Vagina (tissue), 2 donors: ENCODE measurements at places on chromosomes 16 and 17. TPM values are rescaled to one million over a fixed set of nuclear protein-coding genes. Genes with fewer than 3 reads are reported as not detected.

Gene RPRML
- 2.0 TPM for total RNA-seq

DNA sequence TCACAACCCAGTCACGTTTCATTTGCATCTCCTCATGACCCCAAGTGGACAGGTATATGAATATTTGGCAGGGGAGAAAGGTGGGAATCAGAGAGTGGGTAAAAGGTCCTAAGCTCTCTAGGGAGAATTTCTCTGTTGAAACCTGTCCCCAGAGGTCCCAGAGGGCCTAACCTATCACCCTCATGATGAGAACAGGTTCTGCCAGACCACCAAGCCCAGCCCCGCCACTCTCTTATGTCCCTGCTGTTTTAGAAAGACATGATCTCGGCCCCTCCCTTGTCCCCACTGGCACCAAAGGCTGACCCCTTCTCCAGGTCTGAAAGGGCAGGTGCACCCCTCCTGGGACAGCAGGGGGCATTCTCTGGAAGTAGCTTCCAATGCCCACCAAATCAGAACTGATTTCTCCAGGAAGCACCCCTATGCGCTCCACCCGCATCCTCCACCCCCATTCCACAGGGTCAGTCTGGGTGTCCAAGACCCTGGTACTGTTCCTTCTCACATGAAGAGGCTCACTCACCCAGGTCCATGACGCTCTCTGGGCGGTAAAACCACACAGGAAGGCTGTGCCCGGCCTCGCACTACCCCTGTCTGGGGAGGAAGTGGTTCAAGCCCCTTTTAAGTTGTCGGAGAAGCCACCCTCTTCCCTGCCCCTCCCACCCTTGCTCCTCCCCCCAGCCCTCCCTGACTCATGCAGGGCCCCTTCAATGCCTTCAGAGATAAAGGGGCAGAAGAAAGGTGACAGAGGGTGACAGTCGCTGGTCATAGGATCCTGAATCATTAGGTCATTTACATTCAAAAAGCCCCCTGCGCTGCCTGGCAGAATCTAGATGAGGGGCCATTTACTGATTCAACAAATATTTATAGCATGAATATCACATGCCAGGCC lies at the start of gene CCR7:
Gene CCR7 (minus strand): TSS at position 590 of the 886 bp plus-strand sequence. CDS start 63 bp downstream, at position 527.
- no peak for DNase-seq

GRCh38 chr17:77318491-77319210 lies 177.9 kb downstream of the SEC14L1 start:
- no peak for DNase-seq

DNA sequence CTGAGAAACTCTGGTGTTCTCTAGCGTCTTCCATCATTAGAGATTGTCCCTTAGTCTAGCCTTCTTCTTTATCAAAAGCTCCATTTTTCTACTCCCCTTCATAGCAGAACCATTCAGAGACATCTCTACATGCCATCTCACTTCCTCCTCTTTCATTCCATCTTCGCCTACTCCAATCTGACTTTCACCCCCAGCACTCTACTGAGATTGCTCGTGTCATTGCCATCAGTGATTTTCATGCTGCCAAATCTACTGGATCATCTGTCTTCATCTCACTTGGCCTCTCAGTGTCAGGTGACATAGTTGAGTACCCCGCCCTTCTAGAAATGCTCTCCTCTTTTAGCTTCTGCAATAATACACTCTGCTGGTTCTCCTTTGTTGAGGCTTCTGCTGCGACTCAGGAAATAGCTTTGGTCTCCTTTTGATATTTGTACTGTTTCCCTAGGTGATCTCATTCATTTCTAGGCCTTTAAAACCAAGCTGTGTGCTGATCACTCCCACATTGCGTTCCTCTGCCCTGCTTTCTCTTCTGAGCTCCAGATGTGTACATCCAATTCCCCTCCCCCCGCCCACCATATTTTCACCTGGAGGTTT lies 119.1 kb downstream of the FTO start:
- no peak for DNase-seq

GRCh38 chr16:48234630-48235029 lies 9.5 kb upstream of the LONP2 start:
- no peak for DNase-seq
